ENCODE measurements at places on chromosomes 2 and 18. TPM values are rescaled to one million over a fixed set of nuclear protein-coding genes. Genes with fewer than 3 reads are reported as not detected.

DNA sequence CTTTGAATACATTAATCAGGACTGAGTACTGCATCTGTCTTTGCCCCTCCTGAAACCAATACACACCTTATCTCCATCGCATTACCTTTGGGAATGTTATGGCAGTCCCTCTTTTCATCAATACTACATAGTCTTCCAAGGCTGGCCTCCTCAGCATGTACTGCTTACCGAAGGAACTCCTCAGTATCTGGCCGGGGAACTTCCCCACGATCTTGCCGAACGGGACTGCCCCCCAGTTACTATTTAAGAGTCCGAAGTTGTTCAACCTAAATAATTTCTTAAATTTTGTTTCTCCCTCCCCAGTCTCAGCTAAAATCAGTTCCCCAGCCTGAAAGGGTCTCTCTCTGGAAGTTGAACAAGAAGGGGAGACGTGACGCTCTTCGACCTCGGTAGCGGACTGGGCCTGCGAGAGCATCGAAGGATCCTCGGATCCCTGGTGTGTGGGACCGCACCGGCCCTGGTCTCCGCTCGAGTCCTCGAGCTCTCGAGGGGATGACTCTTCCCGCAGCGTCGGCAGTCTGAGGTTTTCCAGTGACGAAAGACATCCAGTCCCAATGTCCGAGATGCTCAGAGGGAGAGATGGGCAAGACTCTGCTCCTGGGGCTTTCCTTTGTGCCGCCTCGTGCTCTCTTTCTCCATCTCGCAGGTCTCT lies 489 bp downstream of the TRMT61B start:
- peaks cover 4% of the 10 kb centered on the region for H3K36me3 ChIP-seq
- H3K4me1 ChIP-seq, result peaks cover 25% of the 10 kb centered on the region
- H3K4me3 ChIP-seq, result peak overlapping the region; percentile 96
- no peaks in the 10 kb centered on the region for H3K27me3 ChIP-seq
- DNase-seq, result no peak
- peak overlapping the region; percentile 87 for H3K27ac ChIP-seq

DNA sequence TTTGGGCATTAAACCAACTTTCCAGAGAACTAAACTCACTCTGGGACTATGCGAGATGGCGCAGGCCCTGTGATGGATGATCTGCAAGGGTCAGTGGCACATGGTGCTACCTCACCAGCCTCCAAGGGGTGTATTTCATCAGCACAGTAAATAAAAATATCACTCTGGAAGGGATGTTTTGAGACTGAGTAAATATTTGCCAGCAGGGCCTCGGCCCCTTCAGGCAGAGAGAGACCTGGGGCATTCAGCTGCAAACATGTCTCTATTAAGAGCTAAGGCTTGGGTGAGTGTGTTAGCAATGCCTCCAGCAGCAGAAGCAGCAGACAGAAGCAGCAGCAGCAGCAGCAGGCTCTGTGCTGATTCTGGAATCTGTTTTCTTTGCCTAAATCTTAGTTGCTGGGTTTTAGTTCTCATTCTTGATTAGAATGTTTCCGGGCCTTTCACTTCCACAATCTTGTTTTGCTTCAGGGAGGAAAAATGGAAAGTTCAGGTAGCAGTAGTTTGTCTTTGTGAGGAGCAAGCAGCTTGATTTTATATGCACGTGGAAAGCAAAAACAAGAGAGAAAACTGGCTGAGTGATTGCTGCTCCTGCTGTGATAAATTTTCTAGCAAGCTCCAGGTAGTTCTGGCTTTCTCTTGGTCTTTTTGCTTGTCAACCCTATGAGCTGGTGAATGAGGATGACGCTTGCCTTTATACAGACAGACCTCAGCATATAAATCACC lies 18.6 kb downstream of the ADCYAP1 start:
- H3K27me3 ChIP-seq, result no peaks in the 10 kb centered on the region
- H3K4me3 ChIP-seq, result no peak overlapping the region
- H3K4me1 ChIP-seq, result no peaks in the 10 kb centered on the region
- H3K36me3 ChIP-seq, result no peaks in the 10 kb centered on the region
- DNase-seq, result no peak
- no peak overlapping the region for H3K27ac ChIP-seq

GRCh38 chr2:170502361-170503130 lies 212.6 kb upstream of the SP5 start:
- peaks cover 14% of the 10 kb centered on the region for H3K4me1 ChIP-seq
- no peaks in the 10 kb centered on the region for H3K27me3 ChIP-seq
- H3K27ac ChIP-seq, result no peak overlapping the region
- DNase-seq, result no peak
- H3K36me3 ChIP-seq, result no peaks in the 10 kb centered on the region

AP1S3 gene
- total RNA-seq, result 0.88 TPM
